Astrocyte of the cerebellum (primary cell): ENCODE measurements at places on chromosomes 16 and 17.

DNA sequence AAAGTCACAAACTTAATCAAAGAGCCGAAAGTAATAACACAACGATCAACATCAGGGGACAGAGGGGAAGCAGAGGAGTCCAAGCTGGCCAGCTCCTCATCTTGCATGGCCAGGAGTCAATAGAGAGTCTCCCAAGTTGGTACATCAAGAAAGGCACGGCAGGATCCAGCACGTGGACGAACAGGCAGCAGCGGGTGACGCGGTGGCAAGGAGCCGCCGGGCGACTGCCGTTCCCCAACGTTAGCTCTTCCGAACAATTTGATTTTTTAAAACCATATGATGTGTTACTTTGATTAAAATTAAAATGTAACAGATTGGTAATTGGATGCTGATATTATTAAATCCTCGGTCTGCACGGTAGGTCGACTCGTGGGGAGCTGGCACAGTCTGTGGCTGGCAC, 81.8 kb upstream of the DOC2B start:
- DNase-seq = no peak

- peak; percentile 22 for DNase-seq
These were observed 100.9 kb downstream of the GRIN2A start for GRCh38 chr16:10081201-10081940.

DNA sequence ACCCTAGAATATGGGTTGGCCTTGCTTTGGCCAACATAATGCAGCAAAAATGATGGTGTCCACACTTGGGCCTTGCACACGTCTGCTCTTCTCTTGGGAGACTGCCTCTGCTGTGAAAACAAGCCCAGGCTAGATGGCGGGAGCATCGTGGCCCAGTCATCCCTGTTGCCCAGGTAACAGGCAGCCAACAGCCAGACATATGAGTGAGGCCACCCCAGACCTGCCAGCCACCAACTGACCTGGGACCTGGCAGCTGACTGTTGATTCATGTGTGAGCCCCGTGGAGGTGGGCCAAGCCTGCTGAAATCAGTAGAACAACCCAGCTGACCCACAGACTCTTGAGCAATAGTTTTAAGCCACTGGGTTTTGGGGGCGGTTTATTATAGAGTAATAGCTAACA, 39.4 kb upstream of the CDH3 start:
- DNase-seq = no peak

- DNase-seq = no peak
These were observed 22.1 kb upstream of the KDM8 start for GRCh38 chr16:27181019-27181790.
